ENCODE measurements at places on chromosomes 5 and 9.

- DNase-seq: no peak
Measured at GRCh38 chr9:107994648-107995047, 505.1 kb upstream of the KLF4 start.

DNA sequence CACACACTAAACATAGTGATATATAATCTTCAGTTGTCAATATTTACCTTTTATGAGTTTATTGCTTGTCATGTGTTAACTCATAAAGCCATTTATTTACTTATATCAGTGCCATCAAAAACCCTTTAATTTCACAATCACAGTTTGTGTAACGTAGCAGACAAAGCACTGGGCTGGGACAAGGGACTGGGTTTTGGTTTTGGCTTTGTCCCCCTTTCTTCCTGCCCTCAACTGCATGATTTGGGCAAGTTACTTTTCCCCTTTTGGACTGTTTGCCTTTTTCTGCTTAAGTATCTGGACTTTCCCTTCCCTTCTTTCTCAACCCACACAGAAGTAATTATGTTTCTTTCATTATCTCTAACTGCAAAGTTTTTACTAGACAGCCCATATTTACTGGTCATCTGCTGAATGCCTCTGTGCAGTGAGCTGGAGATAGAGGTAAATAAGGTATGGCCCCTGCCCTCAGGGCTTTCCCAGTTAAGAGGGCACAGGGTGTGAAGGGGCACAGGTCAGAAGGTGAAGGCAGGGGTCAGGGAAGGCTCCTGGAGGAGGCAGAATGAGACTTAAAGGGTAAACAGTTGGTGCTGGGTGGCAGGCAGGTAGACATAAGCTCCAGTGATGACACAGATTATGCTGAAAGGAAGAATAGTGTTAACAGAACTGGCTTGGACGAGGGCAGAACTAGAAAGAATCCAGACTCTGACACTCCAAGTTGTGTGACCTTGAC is 14.8 kb upstream of the NR3C1 start:
- DNase-seq: no peak

DNA sequence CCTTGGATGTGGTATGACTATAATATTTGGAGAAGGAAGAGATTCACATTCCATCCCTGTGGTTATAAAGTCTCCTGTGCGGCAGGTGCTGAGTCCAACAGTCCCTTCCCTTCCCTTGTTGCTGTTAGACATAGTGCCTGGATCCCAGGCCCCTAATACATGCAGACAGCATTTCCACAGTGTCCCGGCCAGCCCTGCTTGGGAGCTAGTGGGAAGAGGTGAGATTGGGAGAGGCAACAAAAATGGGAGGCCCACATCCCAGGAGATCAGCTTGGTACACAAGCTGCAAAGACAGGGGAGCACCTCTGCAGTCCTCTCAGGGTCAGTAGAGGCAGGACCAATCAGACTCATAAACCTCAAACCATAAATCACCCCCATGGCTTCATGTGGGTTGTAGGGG is 3.3 kb upstream of the NEURL1B start:
- DNase-seq: no peak

GRCh38 chr9:21316032-21316842 is 11.1 kb upstream of the IFNA5 start:
- DNase-seq: no peak

DNA sequence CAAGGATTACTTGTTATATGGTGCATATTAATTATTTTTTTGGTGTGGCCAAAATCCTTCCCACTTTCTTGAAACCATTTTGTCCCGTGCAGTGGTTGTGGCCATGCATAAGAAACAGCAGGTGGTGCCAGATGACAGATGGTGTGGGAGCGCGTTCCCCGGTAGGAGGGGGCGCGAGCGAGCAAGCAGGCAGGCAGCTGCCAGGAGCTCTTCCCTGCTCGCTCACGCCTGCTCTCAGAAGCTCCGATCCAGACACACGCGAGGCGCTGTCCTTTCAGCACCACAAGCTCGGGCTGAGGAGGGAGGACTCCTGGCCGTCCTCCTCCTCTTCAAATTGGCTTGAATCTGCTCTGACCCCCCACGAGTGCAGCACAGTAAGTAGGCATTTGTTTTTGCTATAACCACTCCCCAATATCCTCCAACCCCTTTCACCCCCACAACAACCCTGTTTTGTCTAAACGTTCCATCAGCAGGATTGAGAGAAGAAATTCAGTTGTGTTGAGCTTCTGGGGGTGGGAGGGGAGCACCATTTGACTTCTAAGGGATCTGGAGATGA is at the start of gene NSG2:
Gene NSG2, plus strand, starts transcription at position 237 of the 556 bp plus-strand sequence. CDS start 1,050 bp downstream, outside the sequence.
- DNase-seq: no peak

- peak; percentile 57 for DNase-seq
Measured at GRCh38 chr5:110726249-110727024, at the start of gene TMEM232. TMEM232 (minus strand) TSS chr5:110726671; CDS start chr5:110667352, 59,319 bp downstream.

DNA sequence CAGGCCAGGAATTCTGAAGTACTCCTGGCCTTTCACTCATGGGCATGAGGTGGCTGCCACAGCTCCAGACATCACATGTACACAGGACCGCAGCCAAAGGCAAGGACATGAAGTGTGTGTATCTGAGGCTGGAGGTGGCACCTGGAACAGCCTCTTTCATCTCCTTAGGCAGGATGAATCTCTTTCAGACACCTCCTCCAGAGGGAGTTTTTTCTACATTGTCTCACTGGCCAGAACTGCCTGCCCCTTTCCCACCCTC is 142.8 kb downstream of the BARX1 start:
- DNase-seq: no peak

DNA sequence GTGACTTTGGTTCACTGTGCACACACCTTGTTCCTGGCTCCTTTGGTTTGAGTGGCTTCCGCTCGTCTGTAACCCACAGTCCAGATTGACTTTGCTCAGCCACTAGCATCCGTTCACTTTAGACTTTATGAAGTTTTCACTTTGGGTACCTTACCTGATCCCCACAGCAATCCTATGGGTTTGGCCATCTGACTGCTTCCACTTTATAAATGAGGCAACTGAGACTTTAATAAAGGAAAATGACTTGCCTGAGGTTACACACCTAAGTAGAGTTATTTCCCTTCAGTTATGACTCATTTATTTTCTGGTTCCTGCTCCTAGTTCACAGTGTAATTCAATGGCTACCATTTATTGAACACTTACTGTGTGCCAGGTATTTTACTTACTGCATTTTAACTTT is 94.2 kb upstream of the SAP30L start:
- no peak for DNase-seq

- no peak for DNase-seq
Measured at GRCh38 chr9:109456811-109457210, 41.3 kb downstream of the PTPN3 start.

GRCh38 chr9:26870292-26870691 is 22.3 kb downstream of the CAAP1 start:
- DNase-seq: no peak

DNA sequence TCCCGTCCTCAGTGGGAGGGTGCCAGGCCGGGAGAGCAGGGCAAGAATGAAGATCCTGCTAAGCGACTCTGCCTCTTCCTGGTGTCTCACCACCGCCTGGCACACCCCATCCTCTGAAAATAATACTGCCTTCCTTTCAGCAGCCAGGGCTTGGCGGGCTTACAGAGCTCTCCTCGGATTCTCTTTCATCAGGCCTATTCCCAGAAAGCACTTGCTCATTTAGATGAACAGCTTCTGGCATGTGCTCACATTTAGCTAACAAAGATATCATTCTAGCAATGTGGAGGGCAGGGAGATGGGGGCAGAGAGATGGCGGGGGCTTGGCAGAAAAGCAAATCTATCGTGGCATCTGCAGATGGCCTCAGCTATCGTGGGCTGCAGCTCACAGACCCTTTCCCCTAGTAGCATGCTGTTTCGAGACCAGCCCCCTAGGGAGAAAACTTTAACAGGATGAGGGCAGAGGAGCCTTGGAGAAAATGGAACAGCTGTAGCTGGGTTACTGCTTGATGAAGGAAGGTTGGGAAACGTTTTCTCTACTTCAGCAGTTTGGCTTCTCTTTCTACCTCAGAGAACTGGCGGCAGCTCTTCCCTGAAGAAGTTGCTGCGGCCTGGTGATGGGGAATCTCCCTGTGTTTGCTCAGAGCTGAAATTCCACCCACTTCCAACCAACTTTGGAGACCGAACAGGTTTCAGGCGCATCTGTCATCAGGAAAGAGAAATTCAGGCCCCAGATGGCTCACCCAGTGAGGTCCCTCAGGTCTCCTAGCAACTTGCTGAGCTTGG is 102.1 kb downstream of the TMEM174 start:
- DNase-seq: no peak

- DNase-seq: no peak
Measured at GRCh38 chr5:15007646-15008045, 136.1 kb upstream of the ANKH start.

- DNase-seq: no peak
Measured at GRCh38 chr9:77218612-77219011, 41.3 kb downstream of the VPS13A start.

- DNase-seq: no peak
Measured at GRCh38 chr5:144205141-144205551, 34.5 kb downstream of the KCTD16 start.

- DNase-seq: no peak
Measured at GRCh38 chr9:124359855-124360678, 55.2 kb downstream of the PSMB7 start.

DNA sequence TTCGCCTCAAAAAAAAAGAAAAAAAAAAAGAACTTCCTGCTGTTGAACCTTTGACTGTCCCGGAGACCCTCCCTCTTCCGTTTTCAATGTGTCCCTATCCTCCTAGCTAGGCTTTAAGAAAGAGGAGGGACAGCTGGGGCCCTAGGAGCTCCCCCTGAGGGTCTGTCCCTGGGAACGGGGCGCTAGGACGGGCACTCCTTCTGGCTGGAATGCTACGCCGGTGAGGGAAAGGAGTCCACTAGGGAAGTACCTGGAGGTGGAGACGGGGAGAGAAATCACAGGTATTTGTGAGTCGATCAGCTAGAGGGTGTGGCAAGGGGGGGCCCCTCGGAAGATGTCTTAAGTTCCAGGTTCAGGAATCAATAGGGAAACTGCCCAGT is 4.6 kb downstream of the SIT1 start:
- no peak for DNase-seq

- no peak for DNase-seq
Measured at GRCh38 chr5:56525113-56525512, 290.2 kb upstream of the MAP3K1 start.

DNA sequence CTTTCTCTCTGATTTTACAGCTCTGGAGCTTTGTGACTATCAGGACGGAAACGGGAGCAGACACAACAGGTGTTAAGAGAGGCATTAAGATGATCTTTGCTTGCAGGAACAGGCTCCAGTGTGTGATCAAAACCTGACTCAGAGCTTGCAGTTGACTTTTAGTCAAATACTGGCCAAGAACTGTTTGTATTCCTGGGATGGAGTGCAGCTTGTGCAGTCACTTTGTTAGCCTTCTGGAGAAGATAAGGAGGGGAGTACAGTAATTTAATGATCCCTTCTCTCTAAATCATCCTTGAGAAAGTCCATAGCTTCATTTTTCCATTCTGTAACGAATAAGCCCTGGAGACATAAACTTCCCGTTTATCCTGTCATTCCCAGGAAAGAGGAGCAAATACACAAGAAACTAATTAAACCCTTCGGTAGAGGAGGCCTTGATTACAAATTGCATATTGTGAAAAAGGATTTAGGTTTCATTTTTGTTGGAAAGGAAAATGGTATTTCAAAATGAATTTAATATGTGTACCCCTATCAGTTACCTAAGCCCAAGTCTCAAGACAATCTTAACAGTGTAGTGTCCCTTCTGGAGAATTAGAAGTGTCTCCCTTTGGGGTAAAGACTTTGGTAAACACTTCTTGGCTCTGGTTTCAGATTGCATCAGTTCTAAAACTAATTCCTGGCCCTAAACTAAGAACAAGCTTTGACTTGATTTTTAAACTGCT is 3.1 kb upstream of the STOM start:
- DNase-seq: no peak

GRCh38 chr9:97441729-97442128 is 29.8 kb downstream of the TDRD7 start:
- DNase-seq: no peak

- no peak for DNase-seq
Measured at GRCh38 chr5:139650689-139651042, 2.5 kb downstream of the CXXC5 start.

DNA sequence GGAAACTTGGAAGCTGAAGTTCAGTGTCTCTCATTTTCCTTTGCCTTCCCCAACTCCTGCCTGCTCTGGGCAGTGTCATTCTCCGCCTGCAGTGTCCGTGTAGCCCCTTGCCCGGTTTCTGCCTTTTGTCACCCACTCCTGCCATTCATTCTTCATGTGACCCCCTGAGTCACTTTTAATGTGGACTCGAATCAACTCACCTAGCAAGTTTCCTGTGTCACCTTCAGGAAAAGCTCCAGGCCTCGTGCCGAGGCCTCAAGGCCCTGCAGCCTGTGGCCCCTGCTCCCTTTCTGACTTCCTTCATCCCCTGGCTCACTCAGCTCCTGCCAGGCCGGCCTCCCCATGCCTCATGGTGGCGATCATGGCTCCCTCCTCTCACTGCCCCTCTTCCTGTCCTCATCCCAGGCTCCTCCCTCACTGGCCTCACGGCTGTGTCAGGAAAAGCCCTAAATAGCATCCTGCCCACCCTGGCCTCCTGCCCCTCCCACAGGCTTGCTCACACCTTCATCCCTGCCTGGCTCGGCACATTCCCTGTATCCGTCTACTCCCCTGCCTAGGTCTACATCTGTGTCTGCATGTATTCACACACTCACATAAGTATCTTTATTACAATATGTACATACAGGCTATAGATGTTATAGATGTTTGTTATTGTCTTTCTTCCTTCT is 294.9 kb downstream of the MED10 start:
- no peak for DNase-seq

- no peak for DNase-seq
Measured at GRCh38 chr5:119063579-119064379, 7.1 kb upstream of the DMXL1 start.

DNA sequence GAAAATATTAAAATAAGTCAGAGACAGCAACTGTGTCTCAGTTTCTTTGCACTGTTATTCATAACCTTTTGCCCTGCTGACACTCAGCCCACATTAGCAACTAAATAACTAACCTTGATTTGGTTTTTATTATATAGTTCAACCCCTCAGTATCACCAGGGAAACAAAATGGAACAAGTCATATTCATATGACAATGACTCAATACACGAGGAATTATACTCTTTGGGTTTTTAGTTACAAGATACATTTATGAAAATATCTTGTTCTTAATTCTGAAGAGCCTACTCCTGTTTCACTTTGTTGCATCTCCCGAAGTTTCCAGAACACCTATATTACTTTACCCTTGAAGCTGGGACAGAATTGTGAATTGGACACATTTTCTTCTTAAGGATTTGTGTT is 845.4 kb downstream of the EFNA5 start:
- no peak for DNase-seq

GRCh38 chr5:73139485-73139884 is 19.1 kb downstream of the TMEM171 start:
- DNase-seq: no peak

- DNase-seq: no peak
Measured at GRCh38 chr9:117671468-117671867, 32.7 kb upstream of the TLR4 start.

- DNase-seq: no peak
Measured at GRCh38 chr5:10279328-10279727, 28.4 kb downstream of the CMBL start.

DNA sequence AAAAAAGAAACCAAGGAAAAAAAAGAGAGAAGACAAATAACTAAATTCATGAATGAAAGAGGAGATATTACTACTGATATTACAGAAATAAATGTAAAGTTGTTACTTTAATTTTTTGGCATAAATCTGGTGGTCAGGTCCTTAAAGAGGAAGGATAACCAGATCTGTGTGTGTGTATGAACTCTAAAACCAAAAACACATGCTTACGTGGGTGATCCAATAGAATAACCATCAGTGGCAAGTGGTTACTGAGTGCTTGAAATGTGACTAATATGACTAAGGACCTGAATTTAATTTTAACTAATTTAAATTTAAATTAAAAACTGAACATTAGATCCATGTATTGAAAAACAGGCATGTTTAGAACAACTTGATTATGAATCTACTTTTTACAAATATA is 10.3 kb downstream of the SLC28A3 start:
- no peak for DNase-seq
